ENCODE measurements at places on chromosomes 4 and X.
A peak's percentile ranks its signal among the peaks of the same experiment; 100 is the strongest.

GRCh38 chrX:9644335-9644734, 121.3 kb downstream of the GPR143 start:
- DNase-seq: no peak

GRCh38 chr4:75895744-75896314, 6.4 kb downstream of the PPEF2 start:
- DNase-seq: no peak

DNA sequence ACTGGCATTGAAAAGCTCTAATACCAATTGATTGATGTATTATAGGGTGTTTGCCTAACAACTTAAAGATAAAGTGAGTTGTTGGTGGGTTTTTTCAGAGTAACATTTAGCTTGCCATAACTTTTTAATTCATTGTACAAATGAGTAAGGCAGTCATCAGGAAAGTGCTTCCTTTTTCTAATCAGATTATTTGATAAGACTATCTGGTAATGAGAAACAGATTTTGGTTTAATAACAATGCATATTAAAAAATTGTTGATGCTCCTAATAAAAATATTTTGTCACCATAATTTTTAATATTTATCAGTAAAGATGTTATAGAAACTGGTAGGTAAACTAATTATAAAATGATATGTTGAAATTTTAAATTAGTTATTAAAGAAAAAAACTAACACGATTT, 51.3 kb downstream of the BLTP1 start:
- DNase-seq: no peak

GRCh38 chr4:101953949-101954348, 163.4 kb downstream of the BANK1 start:
- no peak for DNase-seq

- no peak for DNase-seq
Measured at GRCh38 chrX:154890990-154891639, 5.0 kb downstream of the F8A1 start.

GRCh38 chr4:107831140-107831539, 6.4 kb downstream of the SGMS2 start:
- no peak for DNase-seq

- DNase-seq: no peak
Measured at GRCh38 chr4:183326853-183327252, 4.6 kb upstream of the CLDN24 start.

DNA sequence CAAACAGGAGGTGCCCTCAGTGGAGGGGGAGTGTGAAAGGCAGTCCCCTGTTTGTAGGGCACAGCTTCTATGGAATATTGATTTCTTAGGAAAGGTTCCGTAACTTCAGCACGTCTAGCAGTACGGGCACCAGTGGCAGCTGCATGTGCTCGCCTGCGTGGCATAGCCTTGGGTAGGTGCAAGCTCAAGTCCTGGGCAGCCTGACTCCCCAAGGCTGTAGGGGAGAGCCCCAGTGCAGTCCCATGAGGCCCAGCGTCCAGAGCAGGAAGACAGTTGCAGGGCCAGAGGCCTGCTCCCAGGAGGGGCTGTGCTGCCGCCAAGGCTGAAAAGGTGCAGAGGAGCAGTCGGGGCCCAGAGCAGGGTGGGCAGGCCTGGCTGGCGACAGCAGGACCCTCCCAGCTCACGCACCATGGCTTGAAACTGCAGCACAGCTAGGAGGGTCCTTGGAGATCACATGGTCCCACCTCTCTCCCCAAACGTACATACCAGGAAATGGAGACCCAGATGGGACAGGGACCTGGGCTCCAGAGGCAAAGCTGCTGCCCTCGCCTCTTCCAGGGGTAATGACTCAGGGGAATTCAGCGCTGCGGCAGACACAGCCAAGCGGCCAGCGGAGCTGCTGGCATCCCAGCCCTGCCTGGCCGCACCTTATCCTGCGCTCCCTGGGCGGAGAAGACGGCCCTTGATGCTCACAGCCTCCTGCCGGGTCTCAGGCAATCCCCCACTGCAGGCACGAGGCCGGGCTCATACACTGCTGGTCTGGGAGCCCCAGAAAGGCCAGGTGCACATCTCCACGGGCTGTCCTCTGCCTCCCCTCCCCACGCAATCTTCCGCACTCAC, 6.0 kb upstream of the DUSP9 start:
- no peak for DNase-seq

- no peak for DNase-seq
Measured at GRCh38 chr4:138861135-138861534, 154.4 kb upstream of the NOCT start.

- no peak for DNase-seq
Measured at GRCh38 chr4:94168321-94168720, 39.3 kb upstream of the SMARCAD1 start.

DNA sequence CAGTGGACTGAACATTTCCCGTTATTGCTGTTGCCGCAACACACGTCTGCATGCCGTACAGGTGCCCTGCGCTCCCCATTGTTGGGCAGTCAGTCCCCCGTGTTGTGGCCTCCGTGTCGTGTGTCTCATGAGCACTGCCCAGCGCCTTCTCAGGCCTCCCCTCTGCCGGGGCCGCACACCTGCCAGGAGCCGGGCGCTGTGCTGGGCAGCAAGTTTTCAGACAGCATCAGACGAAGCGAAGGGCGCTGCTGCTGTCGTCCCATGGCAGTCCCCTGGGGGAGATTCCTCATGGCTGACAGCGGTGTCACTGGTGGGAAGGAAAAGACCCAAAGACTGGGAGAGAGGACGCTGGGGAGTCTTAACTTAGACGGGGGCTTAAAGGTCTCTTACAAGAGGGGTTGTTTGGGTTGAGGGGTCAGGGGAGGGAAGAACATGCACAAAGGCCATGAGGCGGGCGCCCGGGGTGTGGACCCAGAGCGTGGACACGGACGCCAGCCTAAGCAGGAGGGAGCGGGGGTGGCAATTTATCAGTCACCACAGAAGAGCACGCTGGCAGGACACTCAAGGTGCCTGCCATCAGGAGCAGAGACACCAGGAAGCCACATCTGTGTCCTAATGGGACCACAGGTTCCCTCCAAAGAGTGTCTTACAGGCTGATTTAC, 47.3 kb downstream of the RGS12 start:
- DNase-seq: no peak

DNA sequence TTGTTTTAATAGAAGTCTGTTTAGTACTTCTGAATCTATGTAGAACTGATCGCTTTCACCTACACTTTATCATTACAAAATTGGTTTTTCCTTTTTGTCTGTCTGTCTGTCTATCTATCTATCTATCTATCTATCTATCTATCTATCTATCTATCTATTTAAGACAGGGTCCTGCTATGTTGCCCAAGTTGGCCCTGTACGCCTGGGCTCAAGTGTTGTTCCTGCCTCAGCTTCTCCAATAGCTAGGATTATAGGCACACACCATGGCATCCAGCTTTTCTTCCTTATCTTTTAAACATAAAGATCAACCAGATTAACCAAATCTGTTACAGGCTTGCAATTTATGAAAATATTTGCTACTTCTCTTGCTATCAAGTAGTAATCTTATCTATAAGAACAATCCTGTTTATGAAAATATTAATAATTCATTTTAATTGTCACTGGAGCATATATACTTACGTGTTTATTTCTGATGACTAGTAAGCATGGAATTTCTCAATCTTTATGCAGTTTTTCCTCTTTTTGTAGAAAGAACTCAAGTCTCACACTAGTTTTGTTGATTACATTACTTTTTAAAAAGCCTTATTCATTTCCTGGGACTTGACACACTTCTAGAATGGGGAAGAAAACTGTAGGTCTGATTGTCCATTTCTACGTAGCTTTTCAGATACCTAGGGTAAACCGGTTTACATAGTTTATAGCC, 24.5 kb downstream of the KIAA0232 start:
- no peak for DNase-seq

DNA sequence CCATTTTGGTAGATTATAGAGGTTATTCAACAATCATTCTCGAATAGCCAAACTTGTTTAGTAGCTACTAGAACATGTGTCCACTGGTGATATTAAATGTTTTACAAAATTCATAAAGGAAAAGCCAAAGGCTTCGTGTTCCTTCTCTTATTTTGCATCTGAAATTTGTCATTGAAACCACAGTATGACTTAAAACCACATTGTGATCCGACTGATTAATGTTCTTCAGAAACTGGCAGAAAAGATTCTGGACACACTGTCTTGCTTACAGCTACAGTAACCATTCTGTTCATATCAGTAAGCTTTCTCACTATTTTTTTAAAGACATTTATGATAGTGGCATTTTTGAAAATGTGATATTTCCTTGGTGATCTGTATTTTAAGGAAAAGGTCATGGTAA, 2.6 kb upstream of the SMARCA1 start:
- DNase-seq: no peak

GRCh38 chr4:99157478-99157935, 13.4 kb upstream of the ADH4 start:
- DNase-seq: no peak

GRCh38 chrX:65528705-65529340, 5.8 kb downstream of the LAS1L start:
- peak; percentile 3 for DNase-seq

GRCh38 chr4:73252001-73252400, 6.6 kb downstream of the ANKRD17 start:
- DNase-seq: no peak
